ENCODE measurements at places on chromosomes 2 and 18. TPM values are rescaled to one million over a fixed set of nuclear protein-coding genes. Genes with fewer than 3 reads are reported as not detected.

GRCh38 chr18:58908006-58908405 is 43.3 kb downstream of the ZNF532 start:
- DNase-seq: no peak

The SKA1 gene
- not detected for total RNA-seq

The STPG4 gene
- total RNA-seq: not detected

- no peak for DNase-seq
Measured at GRCh38 chr2:69099541-69099940, 86.6 kb downstream of the ANTXR1 start.

The ATP6V1C2 gene
- not detected for total RNA-seq

GRCh38 chr2:81513328-81513727 is 1208.8 kb upstream of the LRRTM1 start:
- no peak for DNase-seq

The RNF125 gene
- total RNA-seq: 3.0 TPM

DNA sequence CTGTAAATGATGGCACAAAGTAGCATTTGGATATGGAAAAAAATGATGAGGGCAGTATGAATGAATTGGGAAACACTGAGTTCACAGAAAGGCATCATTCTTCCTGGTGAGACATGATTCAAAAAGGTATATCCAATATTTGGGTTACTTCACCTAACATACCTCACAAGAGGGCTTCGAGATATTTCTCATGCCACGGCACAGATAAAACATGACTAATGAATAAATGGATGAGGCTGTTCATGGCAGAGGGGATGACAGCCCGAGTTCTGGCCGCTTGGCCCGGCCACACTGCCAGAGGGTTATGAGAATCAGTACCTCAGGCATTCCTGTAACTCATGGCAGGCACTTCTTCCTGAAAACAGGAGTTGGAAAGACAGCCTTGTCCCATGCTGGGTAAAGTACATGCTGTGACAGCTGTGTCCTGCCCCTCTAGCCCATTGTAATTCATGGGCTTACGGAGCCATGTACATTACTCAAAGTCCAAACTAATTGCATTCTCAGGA is 116.0 kb upstream of the ACVR1C start:
- no peak for DNase-seq

- peak; percentile 96 for DNase-seq
Measured at GRCh38 chr2:45611020-45611859, at the start of gene SRBD1. Gene SRBD1 (minus strand): TSS chr2:45611267. CDS start chr2:45605441, 5,826 bp downstream.

DNA sequence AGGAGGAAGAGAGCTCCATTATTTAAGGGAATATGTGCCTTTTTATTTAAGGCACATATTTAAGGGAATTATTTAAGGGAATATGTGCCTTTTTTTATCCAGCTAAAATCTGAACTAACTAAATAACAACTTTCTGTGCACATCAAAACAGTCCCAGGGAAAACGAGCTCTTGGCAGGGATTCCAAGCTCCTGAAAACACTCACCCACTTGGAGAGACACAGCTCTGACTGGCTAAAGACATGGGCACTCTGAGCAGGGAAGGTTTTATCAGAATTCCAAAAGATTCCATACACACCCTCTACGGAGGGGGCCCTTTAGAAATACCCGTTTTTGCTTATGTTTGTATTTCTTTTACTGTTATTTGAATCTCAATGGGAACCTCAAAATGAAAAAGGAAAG is 181.0 kb downstream of the ZNF516 start:
- DNase-seq: no peak

- no peak for DNase-seq
Measured at GRCh38 chr2:46704593-46704992, 211.0 kb downstream of the MCFD2 start.

The AGAP1 gene
- total RNA-seq: 23.1 TPM

DNA sequence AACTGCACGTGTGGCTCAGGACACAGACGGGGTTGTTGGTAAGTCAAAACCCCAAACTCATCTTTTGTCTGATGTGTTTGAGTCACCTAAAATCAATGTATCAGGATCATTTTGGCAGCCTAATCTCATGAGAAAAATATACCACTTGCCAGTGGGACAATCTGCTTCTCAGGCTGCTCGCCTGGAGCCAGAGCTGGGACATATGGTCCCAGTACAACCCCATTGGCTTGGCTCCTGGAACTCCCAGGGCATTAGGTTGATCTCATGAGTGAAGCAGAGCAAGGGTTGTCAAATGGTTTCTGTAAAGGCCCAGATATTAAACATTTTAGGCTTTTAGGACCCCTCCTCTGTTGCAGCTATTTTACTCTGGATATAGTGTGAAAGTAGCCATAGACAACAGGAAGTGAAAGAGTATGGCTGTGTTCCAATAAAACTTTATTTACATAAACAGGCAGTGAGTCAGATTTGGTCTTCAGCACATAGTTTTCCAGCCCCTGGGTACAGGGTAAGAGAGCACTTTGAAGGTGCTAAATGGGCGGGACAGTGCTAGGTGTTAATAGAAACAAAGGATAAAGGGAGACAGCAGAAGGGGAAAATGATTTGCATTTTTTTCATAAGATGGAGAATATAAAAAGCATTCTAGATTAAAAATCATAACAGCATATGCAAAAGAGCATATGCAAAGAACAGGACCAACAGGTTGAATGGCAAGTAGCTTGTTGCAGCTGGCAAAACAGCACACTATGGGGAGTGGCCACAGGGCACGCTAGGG is 290.8 kb downstream of the KCNS3 start:
- DNase-seq: no peak

DNA sequence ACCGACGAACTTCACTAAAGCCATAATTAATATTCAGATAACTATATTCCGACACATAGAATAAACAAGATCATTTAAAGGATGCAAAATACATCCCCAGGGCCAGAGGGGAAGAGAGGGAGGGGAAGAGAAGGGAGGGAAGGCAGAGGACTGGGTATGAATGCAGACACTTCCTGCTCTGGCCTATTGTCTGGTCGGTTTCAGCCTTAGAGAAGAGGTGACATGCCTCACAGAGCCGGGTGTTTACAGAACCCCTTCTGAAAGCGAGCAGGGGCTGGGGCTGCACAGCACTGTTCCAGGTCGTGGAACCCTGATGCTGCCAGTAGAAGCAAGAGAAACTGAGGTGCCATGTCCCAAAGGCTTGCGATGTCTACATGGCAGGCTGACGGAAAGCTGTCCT is 31.0 kb downstream of the CELF4 start:
- no peak for DNase-seq

GRCh38 chr2:55779459-55780421 is 86.1 kb upstream of the PNPT1 start:
- DNase-seq: no peak

GRCh38 chr2:568639-569235 is 108.5 kb downstream of the TMEM18 start:
- no peak for DNase-seq

DNA sequence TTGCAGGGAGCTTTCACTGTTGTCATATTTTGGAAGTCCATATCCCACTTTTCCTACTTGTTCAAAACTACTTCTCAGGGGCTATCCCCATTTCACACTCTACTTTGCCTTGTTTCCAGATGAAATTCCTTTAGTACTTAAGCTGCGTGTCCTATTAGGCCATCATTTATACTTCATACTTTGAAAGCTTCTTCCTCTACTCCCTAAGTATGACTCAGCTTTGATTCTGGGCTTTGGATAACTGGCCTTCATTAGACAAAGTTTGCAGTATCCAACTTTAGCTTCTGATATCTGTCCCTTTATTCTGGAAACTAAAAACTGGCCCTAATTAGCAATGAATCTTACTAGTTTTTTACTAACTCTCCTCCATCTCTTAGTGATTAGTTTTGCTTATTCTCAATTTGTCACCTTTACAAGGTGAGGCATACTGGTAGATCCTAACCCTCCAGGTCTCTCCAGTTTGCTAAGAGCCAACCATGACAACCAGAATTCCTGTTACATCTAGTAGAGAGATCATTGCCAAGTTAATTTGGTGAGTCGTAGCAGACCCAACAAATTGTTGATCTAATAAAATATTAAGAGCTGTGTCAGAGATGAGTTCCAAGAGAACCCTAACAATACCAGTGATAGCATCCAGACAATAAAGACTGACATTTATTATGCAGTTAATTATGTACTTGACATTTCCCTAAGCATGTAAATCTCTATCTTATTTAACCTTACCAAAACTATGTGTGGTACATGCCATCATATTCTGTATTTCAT is 31.2 kb upstream of the ITGAV start:
- DNase-seq: no peak

DNA sequence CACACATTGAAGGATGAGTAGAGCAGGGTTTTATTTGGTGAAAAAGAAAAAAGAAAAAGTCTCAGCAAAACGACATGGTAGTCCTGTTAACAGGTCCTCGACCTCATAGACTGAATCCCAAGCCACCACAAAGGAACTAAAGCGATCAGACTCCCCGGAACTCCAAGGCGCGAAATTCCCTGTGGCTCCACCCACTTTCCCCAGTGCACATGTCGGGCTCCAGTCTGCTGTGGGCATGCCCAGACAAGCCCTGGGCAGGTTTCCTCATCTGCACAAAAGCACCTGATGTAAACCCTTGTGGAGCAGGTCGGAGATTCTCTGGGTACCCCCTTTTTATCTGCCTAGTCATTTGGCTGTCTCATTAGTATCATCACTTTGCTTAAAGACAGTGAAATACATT is 170.7 kb upstream of the FSIP2 start:
- DNase-seq: no peak

The GBX2 gene
- not detected for total RNA-seq

DNA sequence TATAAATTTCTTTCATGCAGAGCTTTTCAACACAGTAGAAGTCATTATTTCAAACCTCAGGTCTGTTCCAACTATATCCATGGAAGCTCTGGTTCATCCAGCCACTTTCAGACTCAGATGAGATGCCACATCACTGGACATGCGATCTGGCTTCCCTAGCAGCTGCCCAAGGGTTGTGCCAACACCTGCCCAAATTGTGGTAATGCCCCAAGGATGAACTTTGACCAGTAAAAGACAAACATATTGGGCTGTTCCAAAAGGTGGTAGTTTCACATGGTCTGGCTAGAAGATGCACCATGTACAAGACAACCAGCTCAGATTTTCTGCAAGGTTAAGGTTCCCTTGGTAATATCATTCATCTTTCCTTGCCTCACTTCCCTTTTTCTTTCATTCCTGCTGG is 101.9 kb downstream of the THADA start:
- DNase-seq: no peak

DNA sequence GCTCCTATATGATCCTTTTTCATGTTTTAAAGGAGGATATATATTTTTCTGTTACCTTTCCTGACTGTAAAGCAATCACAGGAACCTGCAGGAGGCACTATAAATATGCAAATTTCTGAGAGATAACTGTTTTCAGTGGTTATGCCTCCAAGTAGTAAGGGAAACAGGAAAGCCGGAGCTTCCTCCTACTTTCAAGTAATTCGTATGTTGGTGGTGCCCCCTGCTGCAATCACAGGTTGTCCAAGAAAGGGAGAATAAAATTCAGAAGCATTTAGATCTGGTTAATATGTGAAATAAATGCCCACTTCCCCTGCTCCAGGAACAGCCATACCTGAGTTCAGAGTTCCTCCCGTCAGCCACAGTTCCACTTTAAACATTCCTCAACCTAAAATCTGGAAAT is 12.0 kb upstream of the BCL11A start:
- no peak for DNase-seq

- DNase-seq: no peak
Measured at GRCh38 chr2:38876407-38876806, 631 bp downstream of the MORN2 start.

GRCh38 chr2:199388728-199389268 is 68.9 kb downstream of the SATB2 start:
- DNase-seq: no peak

- no peak for DNase-seq
Measured at GRCh38 chr2:16152928-16153753, 212.8 kb downstream of the MYCN start.

DNA sequence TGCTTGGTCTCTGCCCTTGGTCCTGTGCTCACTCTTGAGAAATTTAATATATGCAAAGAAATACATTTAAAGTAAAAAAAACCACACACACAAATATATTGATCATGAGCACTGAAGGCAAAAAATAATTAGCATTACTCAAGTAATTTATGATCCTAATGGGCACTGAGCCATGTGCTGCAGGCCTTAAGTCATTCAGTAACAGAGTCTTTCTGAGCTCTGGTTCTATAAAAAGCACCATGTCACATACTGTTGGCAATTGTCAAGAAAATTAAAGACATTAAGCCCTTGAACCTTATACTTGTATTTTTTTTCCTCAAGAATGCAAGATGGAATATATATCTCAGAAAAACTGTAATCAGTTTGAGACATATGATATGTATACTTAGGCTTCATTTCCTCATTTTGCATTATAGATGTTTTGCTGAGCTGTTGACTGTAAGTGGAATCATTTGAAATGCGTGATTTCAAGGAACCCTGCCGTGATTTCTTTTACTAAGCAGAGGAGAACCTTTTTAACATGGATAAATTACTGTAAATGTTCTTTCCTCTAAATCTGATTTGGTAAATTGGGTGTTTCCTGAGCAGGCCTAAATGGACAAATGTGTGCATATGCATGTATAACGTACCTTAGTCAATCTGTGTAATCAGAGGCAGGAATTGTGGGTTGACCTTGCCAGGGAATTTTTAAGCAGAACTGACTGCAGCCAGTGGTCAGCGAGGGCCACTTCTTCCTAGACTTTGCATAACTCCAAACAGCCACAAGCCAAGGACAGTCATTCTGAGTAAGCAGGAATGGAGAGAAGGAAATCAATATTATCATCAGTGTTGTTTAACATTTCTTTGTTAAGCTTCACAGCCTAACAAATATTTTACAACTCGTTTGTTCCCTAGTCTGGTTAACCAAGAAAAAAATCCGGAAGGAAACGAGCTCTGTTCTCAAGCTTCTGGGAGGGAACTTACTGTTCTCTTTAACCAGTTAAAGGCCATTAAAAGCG is 191.5 kb upstream of the ATP5MC3 start:
- DNase-seq: no peak

DNA sequence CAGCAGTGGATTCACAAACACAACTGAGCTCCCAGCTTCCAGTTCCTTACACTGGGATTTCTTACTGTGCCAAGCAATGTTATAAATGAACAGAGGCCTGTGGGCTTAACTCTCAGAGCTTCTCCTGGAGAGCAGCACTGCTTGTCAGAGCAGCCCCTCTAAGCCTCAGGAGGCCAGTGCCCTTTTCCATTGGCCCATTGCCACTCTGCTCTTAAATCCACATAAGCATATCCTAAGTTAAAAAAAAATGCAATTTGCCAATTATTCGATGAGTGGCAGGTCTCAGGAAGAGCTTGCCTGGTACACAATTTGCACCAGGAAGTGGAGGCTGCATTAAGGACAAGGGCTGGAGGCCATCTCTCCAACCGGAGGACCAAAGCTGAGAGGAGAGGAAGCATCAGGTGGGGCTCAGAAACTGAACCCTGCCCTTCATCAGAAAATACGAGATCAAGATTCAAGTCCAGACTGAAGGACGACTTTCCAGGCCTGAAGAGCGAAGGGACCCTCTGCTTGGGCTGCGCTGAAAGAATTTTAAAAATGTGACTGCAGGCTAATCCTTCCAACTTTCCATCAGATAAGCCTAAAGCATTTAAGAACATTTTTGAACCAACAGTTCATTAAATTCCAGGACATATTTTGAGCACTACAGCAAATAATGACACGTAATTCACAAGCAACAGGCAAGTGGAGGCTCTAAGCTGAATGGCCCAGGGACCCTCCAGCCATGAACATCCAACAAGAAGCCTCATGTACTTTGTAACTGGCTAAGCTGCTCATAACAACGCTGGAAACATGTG is 28.4 kb upstream of the PXDN start:
- peak; percentile 11 for DNase-seq

The KIF5C gene
- total RNA-seq: 14.7 TPM
